ENCODE measurements at places on chromosomes 12 and 14. TPM values are rescaled to one million over a fixed set of nuclear protein-coding genes. Genes with fewer than 3 reads are reported as not detected.

DNA sequence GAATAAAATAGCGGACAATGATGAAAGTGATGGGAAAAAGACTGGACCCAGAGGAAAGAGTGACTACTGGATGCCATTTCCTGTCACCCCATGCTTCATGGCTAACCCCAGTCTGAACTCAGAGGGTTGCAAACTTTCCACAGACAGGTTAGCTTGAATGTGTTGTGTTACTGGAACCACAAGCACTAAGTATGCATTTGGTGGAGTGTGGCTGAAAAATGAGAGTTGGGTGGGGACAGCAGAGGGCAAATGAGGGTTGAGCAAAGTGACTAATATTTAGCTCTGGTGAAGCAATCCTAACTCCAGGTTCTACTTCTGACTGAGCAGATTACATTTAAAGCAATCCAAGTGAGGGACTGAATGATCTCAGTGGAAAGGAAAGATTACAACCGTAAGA lies 1.6 kb downstream of the SLC16A7 start:
- DNase-seq: no peak

DNA sequence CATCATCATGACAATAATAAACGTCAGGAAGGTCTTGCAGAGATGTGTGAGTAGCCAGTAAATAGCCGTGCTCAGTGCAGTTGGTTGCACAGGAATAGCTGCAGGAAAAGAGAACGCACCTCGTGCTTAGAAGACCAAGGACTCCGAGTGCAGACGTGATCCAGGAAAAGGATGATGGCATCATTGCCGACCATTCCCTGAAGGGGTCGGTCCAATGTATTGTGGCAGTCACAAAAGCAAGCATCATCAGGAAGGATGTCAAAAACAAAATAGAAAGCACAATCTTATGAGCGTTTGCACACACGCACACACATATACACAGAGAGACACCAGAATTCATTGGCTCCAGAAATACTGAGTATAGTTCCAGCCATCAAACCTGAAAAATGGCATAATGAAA lies 12.8 kb downstream of the DUSP6 start:
- DNase-seq: no peak

GRCh38 chr14:31244626-31245025 lies 37.0 kb upstream of the HECTD1 start:
- no peak for DNase-seq

DNA sequence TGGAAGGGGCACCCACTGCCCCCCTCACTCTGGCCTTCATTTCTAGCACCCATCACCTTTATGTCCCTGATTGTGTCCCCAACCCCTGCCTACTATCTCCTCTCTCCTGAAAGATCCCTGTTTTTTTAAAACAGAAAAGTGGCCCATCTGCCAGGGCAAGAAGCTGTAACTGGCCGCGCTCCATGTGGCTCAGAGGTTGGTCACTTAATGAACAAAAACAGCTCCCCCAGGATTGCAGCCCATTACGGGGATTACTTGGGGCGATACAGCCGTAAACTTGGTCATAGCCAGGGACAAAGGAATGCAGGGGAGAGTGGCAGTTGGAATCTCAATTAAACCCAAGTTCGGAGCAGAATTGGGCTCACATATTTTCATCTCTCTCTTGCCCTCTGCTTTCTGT lies 34.8 kb upstream of the VSX2 start:
- DNase-seq: no peak

GRCh38 chr12:5889381-5890047 lies 55.5 kb downstream of the ANO2 start:
- DNase-seq: peak; percentile 56

DNA sequence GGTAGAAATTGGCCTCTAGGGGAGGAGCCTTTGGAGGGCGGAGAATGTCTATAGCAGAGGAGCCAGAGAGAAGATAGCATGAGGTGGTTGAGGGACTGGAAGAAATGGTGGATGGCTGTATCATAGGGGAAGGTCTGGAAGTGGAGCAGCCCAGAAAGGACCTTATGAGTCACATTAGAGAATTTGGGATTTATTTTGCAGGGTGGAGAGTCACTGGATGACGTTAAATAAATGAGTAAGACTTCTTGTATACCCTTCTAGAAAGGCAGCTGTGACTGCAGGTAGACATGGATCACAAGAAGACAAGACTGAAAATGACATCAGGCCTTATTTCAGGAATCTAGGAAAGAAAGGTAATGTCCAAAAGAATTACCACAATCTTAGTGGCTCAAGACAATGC lies 208.2 kb upstream of the TMTC1 start:
- no peak for DNase-seq

GRCh38 chr14:69615121-69615495 lies 3.7 kb downstream of the SUSD6 start:
- no peak for DNase-seq

DNA sequence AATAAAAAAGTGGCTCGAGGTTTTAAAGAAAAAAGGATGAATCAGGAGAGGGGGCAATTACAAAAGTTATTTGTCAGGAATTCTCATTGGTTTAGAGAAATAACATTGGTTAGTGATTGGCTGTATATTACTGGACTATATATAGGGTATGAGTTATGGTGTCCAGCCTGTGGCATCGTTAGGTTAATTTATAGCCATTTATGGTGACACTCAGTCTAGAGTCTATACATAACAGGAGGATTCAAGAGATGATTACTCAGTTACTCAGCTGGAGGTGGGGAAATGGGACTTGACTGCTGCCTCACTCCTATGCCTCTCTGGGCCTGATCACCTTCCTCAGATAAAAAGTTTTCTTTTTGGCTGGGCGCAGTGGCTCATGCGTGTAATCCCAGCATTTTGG lies 25.6 kb upstream of the NFYB start:
- DNase-seq: no peak

DNA sequence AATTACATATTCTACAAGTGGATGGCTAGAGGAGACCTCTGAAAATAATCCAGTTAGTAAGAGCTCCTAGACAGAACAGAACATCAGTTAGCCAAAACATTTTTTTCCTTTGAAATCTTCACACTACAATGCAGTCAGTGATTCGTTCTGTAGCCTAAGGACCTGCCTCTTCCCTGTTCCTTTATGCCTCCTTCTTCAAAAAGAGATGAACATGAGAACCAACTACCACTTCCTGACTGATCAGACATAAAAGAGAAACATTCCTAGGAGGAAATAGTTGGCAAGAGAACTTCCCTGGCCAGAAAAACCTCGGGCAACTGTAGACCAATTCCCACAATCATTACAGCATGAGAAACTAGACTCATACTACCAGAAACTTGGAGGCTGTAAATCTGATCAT lies 29.4 kb downstream of the ITPR2 start:
- no peak for DNase-seq

GRCh38 chr12:65993173-65993572 lies 137.4 kb downstream of the LLPH start:
- DNase-seq: no peak

DNA sequence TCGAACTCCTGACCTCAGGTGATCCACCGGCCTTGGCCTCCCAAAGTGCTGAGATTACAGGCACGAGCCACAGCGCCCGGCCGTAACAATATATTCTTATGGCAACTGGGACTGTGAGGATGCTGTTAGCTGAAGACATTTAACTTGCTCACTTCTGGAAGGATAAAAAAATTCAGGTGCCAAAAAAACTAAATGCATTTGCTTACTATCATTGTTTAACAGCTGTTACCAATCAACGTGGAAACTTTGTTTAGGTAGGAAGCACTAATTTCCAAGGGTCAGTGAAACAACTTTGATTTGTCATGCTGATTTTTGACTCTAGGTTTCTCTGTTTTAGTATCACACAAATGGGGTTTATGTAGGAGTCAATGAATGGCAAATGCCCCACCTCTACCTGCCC lies 297.3 kb downstream of the ERC1 start:
- DNase-seq: no peak

DNA sequence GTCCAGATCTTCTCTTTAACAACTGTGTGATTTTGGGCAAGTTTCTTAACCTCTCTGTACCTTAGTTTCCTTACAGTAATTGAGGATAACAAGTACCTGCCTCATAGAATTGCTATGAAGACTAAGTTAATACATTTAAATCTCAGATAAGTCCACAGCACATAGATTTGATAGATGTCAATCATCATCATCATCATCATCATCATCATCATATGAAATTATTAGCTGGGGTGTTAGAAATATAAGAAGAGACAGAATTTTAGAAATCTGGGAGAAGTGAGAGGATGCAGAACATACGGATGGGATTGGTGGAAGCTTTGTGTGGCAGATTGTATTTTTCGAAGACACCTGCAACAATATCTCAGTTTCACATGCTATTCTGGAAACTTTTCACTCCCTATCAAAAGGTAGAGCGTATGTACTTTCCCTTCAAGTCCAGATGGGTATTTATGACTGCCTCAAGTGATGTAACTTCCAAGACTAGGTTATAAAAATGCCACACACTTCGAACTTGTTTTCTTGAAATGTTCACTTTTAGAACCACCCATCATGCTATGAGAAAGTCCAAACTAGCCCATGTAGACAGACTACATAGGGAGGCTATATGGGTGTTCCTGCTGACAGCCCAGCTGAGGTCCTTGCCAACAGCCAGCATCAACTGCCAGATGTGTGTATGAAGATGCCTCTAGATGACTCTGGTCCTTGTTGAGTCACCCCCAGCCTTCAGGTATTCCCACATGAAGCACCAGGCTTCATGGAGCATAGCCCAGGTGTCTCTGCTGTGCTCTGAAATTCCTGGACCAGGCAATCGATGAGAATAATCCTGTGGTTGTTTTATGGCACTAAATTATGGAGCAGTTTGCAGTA lies 20.7 kb upstream of the SDR39U1 start:
- no peak for DNase-seq

GRCh38 chr12:31582155-31582554 lies 8.8 kb downstream of the DENND5B start:
- no peak for DNase-seq

DNA sequence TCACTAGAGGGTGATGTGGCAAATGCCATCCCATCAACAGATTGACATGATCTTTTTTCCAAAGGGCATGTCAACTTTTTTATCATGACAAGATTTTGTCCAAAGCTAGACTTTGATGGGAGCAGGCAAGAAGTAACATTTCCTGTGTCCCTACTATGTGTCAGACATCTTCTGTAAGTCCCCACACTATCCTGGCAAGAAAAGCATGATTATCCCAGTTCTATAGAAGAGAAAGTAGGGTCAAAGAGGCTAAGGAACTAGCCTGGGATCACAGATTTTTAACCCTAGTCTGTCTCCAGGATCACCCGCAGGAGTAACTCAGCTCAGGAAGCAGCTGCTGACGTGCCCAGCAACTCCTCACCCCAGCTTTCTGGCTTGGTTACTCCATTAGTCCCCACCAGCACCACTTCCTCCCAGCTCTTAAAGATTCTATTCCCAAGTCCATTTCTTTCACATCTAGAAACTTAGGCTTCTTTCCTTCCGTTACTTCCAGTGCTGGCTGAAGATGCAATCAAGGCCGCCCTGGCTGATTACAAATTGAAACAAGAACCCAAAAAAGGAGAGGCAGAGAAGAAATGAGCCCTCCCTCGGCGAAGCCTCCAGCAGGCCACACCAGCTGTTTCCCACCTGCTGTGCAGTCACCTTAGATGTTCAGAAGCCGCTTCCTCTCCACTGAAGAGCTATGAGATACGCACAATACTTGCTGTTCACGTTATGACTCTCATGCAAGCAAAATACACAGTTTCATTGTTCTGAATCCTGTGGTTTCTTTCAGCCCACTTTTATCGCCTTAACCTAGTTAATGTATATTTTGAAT lies 6.2 kb downstream of the ISCU start:
- no peak for DNase-seq

DNA sequence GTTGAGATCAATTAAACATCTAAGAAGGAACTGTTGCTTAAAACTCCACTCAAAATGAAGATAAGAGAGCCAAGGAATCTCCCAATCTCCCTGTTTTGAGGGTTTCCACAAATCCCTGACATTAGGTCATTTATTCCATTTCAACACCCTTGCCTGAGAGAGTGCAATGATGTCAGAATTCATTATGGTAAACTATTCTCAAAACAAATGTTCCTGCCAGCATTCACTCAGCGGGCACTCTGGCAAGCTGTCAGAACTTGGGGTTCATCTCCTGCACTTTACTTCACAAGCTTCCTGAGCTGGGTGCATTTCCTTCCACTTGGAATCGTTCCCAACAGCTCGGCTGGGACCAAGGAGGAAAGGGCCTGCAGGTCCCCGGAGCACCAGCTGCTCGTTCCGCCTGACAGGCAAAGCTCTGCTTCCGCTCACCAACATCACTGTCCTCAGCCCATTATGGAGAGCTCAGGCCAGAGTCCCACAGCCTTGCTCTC lies 117.8 kb downstream of the TTC7B start:
- no peak for DNase-seq

DNA sequence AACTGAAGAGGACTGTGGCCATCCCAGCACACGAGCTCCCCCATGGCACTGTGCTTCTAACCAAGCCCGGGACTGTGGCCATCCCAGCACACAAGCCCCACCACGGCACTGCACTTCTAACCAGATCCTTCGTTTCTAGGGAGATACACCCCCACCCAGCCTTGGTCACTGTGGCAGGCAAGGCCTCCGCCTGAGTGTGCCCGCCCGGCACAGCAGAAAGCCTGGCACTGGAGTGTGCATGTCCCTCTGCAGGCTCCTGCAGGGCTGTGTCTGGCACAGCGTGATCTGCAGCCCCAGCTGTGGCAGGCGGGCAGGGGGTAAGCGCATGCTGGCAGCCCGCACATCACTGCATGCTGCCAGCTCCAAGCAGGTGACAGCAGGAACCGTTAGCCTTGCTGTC lies 49.8 kb downstream of the CCDC85C start:
- DNase-seq: no peak

- no peak for DNase-seq
These were observed 73.4 kb upstream of the DDHD1 start for GRCh38 chr14:53226553-53226952.

DNA sequence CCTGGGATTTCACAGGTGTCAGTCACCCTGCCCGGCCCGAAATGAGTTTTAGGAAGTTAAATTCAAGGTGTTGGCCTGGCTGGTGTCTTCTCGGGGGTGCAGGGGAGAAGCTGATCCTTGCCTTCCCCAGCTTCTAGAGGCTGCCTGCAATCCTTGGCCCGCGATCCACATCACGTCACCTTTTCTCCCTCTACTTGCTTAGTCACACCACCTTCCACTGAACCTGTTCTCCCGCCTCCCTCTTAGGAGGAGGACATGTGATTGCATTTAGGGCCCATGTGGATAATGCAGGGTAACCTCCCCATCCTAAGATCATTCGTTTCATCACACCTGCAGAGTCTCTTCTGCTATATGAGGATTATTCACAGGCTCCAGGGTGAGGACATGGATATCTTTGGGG lies 25.4 kb upstream of the ATXN2 start:
- peak; percentile 19 for DNase-seq

DNA sequence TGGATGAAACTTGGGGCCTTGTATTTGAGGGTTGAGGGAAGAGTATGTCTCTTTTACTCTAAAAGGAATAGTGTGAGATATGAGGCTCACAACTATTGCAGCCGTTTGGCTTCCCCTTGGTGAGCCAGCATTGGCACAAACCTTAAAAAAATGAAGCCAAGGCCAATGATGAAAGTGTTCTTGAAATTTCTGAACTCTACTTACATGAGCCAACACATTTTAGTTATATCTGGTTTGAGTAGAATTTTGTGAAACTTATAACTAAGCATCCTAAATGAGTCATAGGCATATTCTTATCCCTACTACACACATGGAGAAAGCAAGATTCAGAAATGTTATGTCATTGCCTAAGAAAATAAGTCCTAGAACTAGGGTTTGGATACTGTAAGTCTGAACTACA lies 55.3 kb upstream of the ACSS3 start:
- no peak for DNase-seq

TXNDC16 gene
- 8.1 TPM for total RNA-seq

VRTN gene
- 140 TPM for total RNA-seq

RASSF9 gene
- 0.87 TPM for total RNA-seq

POTEG gene
- not detected for total RNA-seq

PLEKHG7 gene
- total RNA-seq: not detected

IFNG-AS1 gene
- not detected for total RNA-seq

TAS2R8 gene
- total RNA-seq: not detected

Measured in H7 (cell line).